CD4-positive, alpha-beta T cell treated with Interleukin-2 at 100 ng/mL for 4 hours (primary cell): ENCODE measurements at places on chromosomes 12 and 14.

DNA sequence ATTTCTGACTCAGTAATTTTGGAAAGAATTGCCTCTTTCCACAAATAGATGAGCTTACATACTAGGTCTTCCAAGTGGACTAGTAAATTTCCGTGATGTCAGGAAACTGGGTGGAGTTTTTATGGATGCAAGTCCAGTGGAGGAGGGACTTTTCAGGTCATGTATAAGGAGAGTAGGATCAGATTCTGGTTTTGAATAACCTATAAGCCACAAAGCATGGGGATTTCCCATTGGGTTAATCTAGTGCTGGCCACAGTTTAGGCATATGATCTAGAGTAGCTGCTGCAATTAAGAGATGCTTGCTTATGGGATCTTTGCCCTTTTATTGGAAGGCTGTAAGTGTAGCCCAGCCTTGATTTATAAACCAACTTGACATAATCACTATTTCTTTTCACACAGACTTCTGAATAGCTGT is 33.8 kb downstream of the STK38L start:
- DNase-seq, result no peak

DNA sequence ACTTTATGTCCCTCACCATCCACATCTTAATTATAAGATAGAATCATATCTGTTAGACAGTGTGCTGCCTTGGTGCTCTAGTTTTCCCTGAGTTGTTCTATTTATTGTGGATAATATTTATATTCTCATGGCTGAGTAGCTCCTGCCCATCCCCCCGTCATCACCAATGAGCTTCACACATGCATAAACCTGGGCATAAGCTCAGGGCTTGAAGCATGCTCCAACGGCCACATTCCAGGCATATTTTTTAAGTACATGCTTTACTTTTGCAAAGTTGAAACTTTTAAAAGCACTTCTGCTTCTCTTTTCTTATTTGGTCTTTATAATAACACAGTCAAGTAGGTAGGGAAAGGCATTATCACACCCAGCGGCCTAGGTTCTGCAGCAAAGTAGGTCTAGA is 3.4 kb upstream of the FBXO34 start:
- DNase-seq, result no peak

DNA sequence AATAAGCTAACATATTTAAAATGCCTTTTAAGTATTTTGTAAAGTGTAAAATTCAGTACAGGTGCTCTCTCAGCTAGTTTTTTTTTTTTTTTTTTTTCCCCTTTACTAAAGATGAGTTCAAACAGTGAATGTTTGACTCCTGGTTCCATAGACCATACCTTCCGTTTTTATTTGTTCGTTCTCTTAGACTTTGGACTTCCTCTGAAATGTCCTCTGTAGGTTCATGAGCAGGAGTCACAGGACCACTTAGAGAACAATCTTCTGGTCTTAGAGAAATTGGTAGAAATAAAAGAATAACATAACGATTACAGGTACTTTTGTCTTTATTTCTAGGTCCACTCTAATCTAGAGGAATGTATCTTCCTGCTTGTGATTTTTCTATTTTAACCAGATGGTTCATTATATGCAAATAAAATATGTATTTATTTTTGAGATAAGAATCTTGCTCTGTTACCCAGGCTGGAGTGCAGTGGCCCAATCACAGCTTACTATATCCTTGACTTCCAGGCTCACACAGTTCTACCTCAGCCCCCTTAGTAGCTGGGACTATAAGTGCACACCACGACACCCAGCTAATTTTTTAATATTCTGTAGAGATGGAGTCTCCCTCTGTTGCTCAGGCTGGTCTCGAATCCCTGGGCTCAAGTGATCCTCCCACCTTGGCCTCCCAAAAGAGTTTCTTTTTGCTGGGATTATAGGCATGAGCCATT is 25.8 kb downstream of the STYX start:
- no peak for DNase-seq

GRCh38 chr12:80698256-80698655 is 9.2 kb upstream of the MYF6 start:
- no peak for DNase-seq

- no peak for DNase-seq
These were observed 408.3 kb downstream of the EGLN3 start for GRCh38 chr14:33542338-33543287.

GRCh38 chr12:56256326-56256960 is 1.7 kb downstream of the ANKRD52 start:
- DNase-seq, result no peak

DNA sequence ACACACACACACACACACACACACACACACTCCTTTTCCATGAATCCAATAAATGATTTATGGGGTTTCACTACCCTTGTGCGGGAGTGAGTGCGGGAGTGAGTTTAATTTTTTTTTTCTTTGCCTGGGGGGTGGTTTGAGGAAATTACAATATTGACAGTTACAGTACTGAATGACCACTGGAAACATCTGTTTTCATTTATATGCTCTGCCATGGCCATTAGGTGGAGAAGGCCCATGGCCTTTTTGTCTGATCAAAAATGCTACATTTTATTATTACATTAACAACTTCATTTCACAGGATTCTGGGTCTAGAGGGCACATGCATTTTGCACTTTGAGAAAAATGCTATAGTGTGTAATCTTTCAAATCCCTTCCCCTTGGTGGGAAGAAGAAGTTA is 5.9 kb downstream of the TBX3 start:
- no peak for DNase-seq

- no peak for DNase-seq
These were observed 441.1 kb downstream of the PCNX1 start for GRCh38 chr14:71348394-71348793.

GRCh38 chr12:114580306-114580705 is 103.7 kb downstream of the TBX3 start:
- DNase-seq, result no peak

DNA sequence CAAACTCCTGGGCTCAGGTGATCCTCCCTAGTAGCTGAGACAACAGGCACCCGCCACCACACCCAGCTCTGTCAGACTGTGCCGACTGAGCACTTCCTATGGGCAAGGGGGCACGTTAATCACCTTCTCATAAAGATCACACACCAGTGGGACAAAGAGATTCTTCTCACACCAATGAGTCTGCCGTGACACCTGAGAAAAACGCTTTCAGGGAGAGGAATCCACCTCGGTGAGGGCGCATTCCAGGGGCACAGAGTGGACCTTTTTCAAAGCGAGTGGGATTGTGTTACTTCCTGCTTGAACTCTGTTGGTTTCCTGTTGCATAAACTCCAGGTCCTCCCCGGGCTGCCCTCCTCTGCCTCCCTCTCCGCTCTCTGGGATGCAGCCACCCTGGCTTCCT is 17.5 kb upstream of the SCARB1 start:
- no peak for DNase-seq

GRCh38 chr14:49992901-49993339 is 100.0 kb downstream of the ARF6 start:
- no peak for DNase-seq

- no peak for DNase-seq
These were observed 1.3 kb downstream of the LYSET start for GRCh38 chr14:93186466-93186865.
